ENCODE measurements at places on chromosomes 16 and 17.

DNA sequence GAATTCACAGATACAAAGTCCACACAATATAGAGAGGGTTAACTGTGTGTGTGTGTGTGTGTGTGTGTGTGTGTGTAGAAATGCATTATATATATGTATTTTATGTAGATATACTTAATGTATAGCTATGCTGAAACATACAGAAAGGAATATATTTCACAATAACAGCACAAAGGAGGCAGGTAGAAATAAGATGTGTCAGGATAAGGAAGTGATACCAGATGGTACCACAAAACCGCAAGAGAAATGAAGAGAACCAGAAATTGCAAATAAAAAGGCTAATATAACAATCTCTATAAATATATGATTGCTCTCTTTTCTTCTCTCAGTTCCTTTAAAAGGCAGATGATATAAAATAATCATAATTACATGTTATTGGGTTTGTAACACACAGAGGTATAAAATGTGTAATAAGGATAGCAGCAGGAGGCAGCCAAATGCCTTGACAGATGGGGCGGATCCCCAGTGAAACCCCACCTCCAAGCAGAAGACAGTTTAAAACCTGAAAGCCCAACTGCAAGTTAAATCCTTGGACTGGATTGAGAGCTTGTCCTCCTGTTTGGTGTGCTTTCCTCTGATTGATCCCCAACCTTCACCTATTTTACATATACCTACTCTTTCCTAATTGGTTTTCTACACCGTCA is 365.4 kb upstream of the C16orf82 start:
- H3K27me3 ChIP-seq: no peaks in the 10 kb centered on the region
- no peak overlapping the region for H3K27ac ChIP-seq
- H3K4me1 ChIP-seq: no peaks in the 10 kb centered on the region
- H3K4me3 ChIP-seq: no peak overlapping the region
- no peak for DNase-seq

DNA sequence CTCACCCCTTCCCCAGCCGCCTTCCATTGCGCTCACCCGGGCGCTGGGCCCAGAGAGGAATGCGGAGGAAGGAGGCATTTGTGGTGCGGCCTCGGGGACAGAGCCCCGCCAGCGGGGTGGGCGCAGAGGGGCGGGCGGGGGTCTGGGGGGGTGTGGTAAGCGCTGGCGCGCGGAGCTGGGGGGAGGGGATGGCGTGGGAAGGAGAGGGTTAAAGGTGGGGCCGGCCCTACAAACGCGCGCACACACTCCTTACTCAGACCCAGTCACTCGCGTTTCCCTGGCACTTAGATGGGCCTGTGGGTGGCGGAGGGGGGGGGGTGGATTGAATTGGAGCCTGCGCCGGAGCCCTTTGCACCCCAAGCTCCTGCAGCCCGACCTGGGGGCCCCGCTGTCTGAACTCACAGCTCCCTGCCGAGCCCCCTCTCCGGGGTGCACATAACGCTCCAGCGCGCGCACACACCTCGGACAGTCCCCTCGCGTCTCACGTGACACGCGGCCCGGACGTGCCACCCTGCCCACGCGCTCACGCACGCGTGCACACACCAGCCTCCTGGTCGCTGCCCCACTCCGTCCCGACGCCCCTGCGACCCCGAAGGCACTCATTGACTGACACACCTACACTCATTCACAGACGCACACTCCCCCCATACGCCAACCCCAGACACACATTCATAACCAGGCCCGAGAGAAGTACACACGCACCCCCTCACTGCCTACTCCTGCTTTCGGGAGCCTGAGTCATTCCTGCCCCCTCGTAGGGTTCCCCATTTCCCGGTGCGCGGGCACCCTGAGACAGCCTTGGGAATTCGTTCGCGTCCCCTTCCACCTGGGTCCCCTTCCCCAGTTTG is 844 bp downstream of the TBKBP1 start:
- H3K36me3 ChIP-seq: no peaks in the 10 kb centered on the region
- no peaks in the 10 kb centered on the region for H3K27me3 ChIP-seq
- no peak overlapping the region for H3K27ac ChIP-seq
- peaks cover 12% of the 10 kb centered on the region for H3K4me1 ChIP-seq
- peak; percentile 37 for DNase-seq
- peak overlapping the region; percentile 95 for H3K4me3 ChIP-seq

- DNase-seq: no peak
- H3K27me3 ChIP-seq: no peaks in the 10 kb centered on the region
- H3K27ac ChIP-seq: no peak overlapping the region
- H3K4me3 ChIP-seq: no peak overlapping the region
- H3K4me1 ChIP-seq: peaks cover 3% of the 10 kb centered on the region
These were observed 167.7 kb upstream of the WSCD1 start for GRCh38 chr17:5902181-5903140.

DNA sequence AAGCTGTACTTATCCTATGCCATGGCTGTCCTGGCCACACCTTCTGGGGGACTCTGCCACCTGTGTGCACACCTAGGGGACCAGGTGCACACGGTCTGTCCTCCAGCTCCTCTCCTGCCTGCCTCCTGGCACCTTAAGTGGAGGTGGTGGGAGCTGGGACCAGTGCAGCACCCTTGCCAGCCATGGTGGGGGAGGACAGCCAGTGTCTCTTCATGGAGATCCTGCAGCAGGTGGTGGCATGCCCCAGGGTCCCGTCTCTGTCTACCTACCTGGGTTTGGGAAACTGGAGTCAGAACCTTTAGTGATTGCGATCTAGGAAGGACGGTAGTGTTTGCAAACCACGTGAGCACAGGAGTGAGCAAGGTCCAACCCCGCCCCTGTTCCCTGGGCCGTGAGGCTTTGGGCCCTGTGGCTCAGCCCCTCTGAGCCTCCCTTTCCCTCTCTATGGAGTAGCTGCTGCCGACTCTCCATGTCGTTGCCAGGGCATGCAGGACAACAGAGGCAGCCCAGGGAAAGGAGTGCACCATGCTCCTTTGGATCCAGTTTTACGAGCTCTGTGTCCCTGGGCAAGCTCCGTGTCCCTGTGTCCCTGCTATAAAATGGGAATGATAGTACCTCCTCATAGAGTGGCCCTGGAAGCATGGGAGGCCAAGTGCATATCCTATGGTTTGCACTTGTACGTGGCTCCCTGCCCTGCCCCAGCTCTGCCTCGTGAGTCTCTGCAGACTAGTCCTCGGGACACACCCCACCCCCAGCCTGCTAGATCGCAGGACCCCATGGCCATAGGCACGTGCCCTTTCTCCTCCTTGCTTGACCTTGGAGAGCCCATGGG is 7.1 kb downstream of the ADGRG1 start:
- no peaks in the 10 kb centered on the region for H3K27me3 ChIP-seq
- no peak for DNase-seq
- no peaks in the 10 kb centered on the region for H3K36me3 ChIP-seq
- peaks cover 41% of the 10 kb centered on the region for H3K4me1 ChIP-seq

DNA sequence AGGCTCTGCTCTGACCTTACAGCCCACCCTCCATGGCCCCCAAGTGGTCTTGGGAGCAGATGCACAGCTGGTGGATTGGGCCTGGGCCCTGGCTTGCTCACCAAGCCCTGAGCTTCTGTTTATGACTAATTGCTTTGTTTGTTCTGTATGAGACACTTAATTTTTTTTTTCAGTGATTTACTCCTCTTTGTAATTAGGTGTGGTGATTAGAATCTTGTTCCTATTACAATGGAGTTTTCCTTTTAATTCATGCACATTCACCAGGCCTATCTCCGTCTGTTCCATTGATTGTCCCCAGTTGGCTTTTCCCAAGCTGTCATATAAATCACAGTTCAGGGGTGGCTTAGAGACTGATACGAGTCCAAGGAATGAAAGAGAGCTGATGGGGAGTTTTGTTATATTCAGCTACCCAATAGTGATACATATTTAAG is 242.3 kb downstream of the CCDC182 start:
- H3K27ac ChIP-seq: no peak overlapping the region
- H3K36me3 ChIP-seq: no peaks in the 10 kb centered on the region
- H3K4me1 ChIP-seq: peaks cover 33% of the 10 kb centered on the region
- no peaks in the 10 kb centered on the region for H3K27me3 ChIP-seq

DNA sequence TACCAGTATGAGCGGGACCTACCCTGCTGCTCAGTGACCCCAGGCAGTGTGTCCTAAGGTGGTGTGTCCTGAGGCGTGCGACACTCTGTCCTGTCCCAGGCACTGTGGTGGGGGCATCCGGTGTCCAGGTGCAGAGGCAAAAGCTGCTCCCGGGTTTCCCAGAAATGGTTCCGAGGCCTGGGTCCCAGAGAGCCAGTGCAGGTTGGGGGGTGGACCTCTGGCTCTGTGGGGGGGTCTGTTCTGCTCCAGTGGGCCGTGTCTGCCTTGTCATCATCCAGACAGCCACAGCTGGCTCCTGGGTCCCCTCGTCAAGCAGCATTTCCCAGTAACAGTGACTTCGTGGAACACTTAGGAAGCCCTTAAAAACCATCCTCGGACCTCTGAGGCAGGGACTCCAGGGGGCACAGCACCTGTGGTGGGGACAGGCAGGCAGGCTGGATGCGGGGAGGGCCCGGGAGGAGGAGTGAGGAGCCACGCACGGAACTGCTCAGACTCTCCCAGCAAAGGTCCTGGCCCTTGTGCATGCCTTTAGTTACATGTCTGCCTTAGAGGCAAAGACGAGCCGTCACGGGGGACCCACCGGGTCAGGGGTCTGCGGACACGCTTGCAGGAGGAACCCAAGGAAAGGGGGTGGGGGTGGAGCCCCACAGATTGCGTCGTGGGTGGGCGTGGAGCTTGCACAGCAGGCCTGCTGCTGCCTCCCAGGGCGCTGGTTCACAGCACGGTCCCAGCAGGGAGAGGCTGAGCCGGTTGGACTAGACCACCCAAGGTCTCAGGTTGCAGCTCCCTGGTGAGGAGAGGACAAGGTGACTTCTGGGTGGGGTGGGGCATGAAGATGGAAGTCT is 5.6 kb downstream of the SLC16A3 start:
- H3K4me1 ChIP-seq: peaks cover 31% of the 10 kb centered on the region
- DNase-seq: no peak
- H3K27ac ChIP-seq: no peak overlapping the region
- peaks cover 31% of the 10 kb centered on the region for H3K27me3 ChIP-seq
- no peak overlapping the region for H3K4me3 ChIP-seq

- H3K36me3 ChIP-seq: no peaks in the 10 kb centered on the region
- no peak overlapping the region for H3K4me3 ChIP-seq
- H3K4me1 ChIP-seq: peaks cover 8% of the 10 kb centered on the region
- H3K27ac ChIP-seq: no peak overlapping the region
These were observed 4.5 kb downstream of the CCR7 start for GRCh38 chr17:40560592-40561293.

DNA sequence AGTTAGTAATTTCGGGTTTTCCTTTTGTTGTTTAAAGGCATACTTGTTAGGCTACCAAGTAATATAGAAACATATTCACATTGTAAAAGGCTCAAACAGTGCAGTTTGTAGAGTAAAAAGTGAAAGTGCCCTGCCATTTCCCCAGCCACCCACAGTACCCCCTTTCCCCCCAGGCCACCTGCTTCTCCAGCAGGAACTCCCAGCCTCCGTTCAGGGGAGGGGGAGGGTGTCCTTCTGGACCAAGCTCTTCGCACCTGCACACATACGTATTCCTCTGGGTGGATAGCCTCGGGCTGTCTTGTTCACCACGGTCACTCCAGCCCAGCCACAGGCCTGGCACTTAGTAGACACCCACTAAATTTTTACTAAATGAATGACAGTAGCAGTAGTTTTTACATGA is 144.5 kb downstream of the CLEC16A start:
- peaks cover 21% of the 10 kb centered on the region for H3K4me1 ChIP-seq
- no peak overlapping the region for H3K4me3 ChIP-seq
- no peak for DNase-seq
- no peaks in the 10 kb centered on the region for H3K36me3 ChIP-seq

- no peaks in the 10 kb centered on the region for H3K36me3 ChIP-seq
- H3K27ac ChIP-seq: no peak overlapping the region
- peak; percentile 82 for DNase-seq
- no peak overlapping the region for H3K4me3 ChIP-seq
These were observed 10.8 kb upstream of the SLC46A1 start for GRCh38 chr17:28416703-28417311.

DNA sequence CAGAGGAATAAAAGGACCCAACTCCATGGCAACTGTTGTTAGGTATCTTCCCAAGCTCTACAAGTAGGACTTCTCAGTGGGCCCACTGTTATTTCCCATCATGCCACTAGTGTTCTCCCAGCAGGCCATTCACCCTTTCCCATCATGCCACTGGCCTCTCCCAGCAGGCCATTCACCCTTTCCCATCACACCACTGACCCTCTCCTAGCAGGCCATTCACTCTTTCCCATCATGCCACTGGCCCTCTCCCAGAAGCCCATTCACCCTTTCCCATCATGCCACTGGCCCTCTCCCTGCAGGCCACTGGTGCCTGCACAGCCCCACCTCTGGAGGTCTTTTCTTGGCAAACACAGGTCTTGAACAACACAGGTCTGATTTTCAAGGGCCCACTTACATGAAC is 36.3 kb downstream of the IFT140 start:
- H3K27ac ChIP-seq: no peak overlapping the region
- no peaks in the 10 kb centered on the region for H3K27me3 ChIP-seq
- H3K4me3 ChIP-seq: no peak overlapping the region
- no peak for DNase-seq

GRCh38 chr17:1260086-1260769 is 10.0 kb upstream of the BHLHA9 start:
- DNase-seq: no peak
- no peaks in the 10 kb centered on the region for H3K4me1 ChIP-seq

DNA sequence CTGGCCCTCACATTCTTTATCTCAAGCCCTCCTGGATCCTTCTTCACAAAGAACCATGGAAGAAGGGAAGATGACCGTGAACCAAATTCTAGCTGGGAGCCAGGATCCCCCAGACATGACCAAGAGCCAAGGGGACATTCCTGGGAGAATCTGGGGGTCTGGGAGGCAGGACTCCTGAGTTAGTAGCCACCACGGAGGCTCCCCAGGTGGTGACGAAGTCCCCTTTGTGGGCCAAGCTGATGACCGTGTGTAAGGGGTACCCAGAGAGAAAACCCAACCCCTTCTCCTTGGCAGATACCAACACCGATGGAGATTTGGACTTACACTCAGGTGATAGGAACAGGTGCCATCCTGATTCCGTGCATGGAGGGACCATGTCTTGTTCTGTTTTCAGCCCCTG is 6.8 kb upstream of the GFAP start:
- no peak for DNase-seq
- H3K27me3 ChIP-seq: no peaks in the 10 kb centered on the region
- no peak overlapping the region for H3K4me3 ChIP-seq
- peaks cover 31% of the 10 kb centered on the region for H3K4me1 ChIP-seq
